Stimulated activated naive CD8-positive, alpha-beta T cell treated with anti-CD3 and anti-CD28 coated beads, Interleukin-15, amount 100 ng/mL, for 72 hours (primary cell): ENCODE measurements at places on chromosomes 1 and 21.

- DNase-seq, result no peak
These were observed 151.5 kb upstream of the L1TD1 start for GRCh38 chr1:62043154-62043553.

DNA sequence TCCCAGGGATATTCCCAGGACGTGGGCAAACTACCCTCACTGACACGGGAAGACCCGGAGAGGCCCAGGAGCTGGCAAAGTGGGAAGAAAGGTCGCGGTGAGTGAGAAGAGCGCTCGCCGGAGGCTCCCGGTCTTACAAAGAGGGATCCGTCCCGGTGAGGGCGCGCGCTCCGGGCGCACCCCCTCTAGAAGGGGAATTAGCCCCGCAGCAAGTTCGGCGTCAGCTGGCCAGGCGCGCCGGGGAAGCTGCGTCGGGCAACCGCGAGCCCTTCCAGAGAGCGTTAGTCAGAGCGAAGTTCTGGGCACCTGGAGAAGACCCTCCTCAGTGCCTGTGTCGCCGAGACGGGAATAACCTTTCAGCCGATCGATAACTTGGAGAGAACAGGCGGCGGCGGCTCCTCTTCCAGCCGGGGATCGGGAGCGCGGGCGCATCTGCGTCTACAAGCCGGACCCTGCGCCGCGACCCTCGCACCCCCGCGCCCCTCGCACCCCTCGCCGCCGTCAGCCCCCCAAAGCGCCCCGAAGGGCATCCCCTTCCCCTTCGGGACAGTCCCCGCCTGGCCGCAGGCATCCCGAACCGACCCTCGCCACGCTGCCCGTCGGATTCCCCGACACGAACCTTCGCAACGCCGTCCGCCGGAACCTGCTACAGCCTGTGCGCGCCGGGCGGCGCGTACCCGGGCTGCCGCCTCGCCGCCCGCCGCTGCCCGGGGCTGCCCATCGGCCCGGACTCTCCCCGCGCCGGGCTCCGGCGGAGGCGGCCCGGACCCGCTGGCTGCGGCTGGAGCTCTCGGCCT lies 485 bp downstream of the SIPA1L2 start:
- DNase-seq, result peak; percentile 22

DNA sequence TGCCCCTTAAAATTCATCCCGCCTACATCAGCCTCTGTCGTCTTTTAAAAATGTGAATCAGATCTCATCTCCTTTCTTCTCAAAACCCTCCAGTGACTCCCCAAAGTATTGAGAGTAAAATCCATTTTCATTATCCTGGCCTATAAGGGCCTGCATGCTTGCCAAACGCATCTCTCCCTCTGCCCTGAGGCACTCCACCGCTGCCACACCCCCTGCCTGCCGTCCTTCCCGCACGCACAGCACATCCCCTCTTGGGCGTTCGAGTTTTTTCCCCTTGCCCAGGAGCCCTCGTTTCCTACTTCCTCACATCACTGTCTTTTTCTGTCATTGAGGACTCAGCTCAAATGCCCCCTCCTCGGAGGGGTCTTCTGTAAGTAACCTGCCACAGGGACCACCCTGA lies 53.3 kb upstream of the MTR start:
- DNase-seq, result no peak

DNA sequence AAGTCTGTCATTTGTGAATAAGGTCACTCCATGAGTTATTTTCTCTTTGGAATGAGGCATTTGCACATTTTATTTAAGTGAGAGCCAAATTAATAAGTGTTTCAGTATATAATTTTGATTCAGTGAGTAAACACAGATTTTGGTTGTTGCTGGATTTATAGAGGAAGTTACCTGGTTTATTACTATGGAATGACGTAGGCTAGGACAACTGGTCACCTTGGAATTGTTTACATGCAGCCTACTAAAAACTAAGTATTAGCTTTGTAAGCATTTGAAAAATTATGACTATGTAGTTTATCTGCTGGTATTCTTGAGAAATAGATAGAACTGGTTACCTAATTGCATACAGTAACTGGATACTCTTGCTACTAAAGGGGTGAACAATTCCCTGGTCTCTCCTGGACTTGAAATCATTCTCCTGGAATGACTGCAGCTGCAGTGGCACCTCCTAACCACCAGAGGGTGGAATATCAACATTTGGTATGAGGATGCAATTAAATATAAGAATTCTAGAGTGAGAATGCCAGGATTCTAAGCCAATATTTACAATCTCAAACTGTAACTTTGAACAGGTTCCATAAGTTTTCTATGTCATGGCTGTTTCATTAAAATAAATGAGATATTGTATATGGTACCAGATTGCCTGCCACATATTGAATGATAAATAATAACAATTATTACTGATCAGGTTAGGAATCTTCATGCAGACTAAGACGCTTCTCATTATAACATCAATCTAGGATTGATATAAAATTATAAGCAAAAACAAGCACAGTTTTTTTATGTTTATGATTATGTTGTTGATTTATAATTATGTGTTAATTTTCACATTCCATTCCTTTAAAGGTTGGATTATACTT lies 3.5 kb upstream of the KRTAP27-1 start:
- peak; percentile 15 for DNase-seq

- no peak for DNase-seq
These were observed 7.8 kb upstream of the SRRM1 start for GRCh38 chr1:24635195-24635843.

DNA sequence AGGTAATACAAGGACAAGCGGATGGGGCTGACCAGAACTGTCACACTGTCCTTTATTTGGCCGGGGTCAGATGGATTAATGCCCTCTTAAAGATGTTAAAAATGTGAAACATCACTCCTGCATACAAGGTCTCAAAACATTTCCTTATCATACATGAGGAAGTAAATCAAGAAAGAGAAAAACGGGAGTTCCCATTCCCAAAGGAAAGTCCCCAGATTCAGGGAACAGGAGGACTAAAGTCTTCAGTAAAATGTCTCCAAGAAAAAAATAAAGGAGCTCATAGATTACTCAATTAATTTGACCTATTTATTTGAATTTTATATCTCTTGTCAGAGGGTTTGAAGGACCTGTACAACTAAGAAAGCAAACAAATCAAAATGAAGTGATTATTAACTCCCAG lies 13.4 kb upstream of the HSD11B1 start:
- DNase-seq, result no peak

GRCh38 chr1:59285691-59286090 lies 11.2 kb upstream of the FGGY start:
- DNase-seq, result no peak

GRCh38 chr1:42886800-42887199 lies 40.4 kb downstream of the ZNF691 start:
- DNase-seq, result no peak

- no peak for DNase-seq
These were observed 98.9 kb downstream of the CSMD2 start for GRCh38 chr1:34066166-34066565.

DNA sequence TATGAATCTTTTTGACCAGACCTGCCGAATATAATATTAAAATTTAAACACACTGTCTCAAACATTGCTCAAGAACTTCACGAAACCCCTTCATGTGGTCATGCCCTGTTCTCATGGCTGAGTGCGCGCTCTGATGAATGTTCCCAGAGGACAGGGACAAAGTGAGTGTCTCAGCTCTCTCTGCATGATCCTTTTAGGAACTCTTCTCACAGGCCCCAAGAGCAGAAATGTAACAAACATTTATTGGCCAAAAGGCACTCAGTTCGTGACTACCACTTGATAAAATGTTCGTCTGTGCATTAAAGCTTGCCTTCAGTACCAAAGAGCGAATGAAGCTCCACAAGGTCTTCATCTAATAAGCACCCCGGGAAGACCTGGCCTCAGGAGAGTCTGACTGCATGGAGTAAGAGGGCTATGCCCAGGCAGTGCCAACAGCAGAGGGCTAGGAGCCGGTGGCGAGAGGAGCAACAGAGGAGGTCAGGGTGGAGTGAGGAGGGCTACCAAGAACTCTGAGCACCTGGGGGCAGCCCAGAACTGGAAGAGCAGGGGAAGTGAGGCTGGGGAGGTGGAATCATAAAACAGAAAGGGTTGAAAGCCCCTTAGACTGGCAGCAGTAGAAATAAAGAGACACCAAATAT lies 171.1 kb downstream of the RHOU start:
- no peak for DNase-seq

DNA sequence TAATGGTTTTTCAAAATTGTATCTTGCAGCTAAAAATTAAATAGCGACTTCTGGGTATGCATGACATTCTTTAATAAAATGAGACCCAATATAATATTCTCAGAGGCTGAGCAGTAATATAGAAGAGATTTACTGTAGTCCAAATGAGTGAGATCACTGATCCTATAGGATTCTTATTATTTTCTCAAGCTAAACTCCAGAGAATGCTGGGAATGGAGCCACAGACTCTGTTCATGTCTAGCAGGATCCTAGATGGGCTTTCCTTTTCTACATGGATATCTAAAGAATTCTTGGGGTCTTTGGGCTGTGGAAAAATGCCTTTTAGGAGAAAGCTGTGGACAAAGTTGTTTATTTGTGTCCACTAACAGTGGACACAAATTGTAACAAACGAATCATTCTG lies 150.7 kb upstream of the ZNF644 start:
- DNase-seq, result no peak

GRCh38 chr1:171902527-171902926 lies 61.2 kb downstream of the DNM3 start:
- DNase-seq, result no peak

DNA sequence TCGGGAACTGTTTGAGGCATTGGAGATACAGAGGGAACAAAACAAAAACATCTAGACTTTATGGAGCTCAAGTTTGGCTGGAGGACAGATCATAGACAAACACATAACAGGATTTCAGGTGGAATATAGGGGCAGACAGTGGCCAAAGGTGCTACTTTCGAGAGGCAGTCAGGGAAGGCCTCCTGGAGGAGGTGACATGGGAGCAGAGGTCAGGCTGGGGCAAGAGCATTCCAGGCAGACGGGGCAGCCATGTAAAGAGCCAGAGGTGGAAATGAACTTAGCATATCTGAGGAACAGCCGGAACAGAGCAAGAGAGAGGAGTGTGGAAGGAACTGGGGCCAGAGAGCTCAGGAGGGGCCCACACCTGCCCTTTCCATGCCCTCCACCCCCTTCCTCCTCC lies 122.3 kb downstream of the DMRTB1 start:
- no peak for DNase-seq

- no peak for DNase-seq
These were observed 155.8 kb downstream of the PIK3R3 start for GRCh38 chr1:45976623-45977022.

DNA sequence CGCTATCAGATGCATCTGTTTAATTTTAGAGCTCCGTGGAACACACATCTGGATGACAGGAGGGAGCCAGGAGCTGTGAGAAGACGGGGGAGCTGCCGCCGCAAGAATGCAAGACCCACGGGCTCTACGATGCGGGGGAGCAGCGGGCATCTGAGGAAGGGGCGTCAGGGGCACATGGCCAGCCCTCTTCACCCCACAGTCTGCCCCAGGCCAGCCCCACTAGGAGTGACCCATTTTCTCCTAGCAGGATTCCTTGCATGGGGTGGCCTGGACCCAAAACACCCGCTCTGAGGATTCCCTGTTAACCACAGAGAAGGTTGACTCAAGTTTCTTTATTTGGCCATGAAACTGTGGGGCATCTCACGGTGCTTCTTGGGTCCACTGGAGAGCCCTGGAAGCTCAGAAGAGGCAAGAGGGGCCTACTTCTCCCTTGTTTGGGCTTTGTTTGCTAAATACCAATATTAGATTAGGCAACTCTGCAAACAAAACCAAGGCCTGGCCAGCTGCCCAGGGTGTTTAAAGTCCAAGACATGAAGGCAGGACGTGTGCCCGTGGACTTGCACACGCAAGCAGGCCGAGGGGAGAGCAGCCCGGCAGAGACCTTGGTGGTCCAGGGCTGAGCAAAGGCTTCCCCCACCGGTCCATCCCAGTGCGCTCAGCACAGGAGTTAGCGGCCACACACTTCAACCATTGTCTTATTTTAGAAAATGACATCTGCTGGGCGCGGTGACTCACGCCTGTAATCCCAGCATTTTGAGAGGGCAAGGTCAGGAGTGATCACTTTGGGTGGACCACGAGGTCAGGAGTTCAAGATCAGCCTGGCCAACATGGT lies 89.8 kb downstream of the DHRS3 start:
- no peak for DNase-seq

DNA sequence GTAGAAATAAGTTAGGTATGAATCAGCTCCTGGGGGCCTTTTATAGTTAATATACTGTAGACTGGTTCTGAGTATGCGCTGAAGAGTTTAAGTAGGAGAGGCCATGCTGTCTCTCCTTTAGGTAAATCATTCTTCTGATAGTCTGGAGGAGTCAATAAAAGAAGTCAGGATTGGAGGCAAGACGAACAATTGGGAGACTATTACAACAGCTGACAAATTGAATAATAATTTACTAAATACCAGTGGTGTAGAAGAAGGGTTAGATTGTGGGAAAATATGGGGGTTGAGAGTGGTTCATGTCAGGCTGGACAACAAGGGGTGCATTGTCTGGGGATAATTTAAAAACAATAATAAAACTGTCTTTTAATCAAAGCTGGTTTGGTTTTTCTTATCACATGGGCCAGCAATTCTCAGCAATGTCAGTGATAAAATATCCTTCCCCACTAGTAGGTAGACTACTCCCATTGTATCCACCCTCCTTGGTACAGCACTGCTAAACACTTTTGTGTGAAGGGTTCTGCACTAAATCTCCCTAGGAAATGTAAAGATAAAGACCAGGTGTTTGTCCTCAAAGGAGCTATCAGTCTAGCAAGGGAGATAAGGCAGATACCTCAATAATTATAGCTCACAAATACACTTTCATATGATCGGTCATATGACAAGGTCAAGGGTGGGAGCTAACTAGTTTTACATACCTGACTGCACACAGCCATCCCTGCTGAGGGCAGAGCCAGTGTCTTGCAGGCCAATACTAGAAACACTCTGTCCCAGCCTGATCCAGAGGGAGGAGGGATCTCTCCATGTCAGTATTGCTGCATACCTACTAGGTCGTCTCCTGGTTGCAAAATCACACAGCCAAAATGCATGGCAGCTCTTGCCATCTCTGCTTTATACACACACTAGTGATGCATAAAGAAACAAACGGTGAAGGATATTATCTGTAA lies 299.7 kb downstream of the VAV3 start:
- no peak for DNase-seq

- no peak for DNase-seq
These were observed 730 bp downstream of the SLC16A4 start for GRCh38 chr1:110390096-110390495.

- DNase-seq, result no peak
These were observed 497 bp upstream of the C1orf115 start for GRCh38 chr1:220689666-220690065.

GRCh38 chr1:27934818-27935549 lies at the start of gene SMPDL3B:
Gene SMPDL3B, plus strand, starts transcription at chr1:27935000. Its CDS starts 184 bp downstream, at chr1:27935184.
- no peak for DNase-seq

- no peak for DNase-seq
These were observed 44.7 kb upstream of the LAX1 start for GRCh38 chr1:203720242-203720641.

GRCh38 chr1:2986549-2987305 lies 34.5 kb upstream of the ACTRT2 start:
- no peak for DNase-seq
